Temporal lobe (tissue), 4 donors: ENCODE measurements at places on chromosomes 3 and 15. TPM values are rescaled to one million over a fixed set of nuclear protein-coding genes. Genes with fewer than 3 reads are reported as not detected.

The ADPGK gene
- total RNA-seq: 23.8 TPM

The ZKSCAN7 gene
- 21.9 TPM for total RNA-seq

The TASOR gene
- total RNA-seq: 124 TPM

The ANKUB1 gene
- total RNA-seq: 0.25 TPM

The ADAMTSL3 gene
- 16.2 TPM for total RNA-seq

The EOMES gene
- total RNA-seq: 7.1 TPM

The TSEN2 gene
- total RNA-seq: 22.4 TPM

The WDR93 gene
- 0.25 TPM for total RNA-seq

The C2CD4B gene
- total RNA-seq: 1.2 TPM

The MST1R gene
- total RNA-seq: 0.49 TPM

The CHL1 gene
- total RNA-seq: 896 TPM

The SNTN gene
- total RNA-seq: not detected

The DAZL gene
- total RNA-seq: not detected

The RAB8B gene
- total RNA-seq: 74.3 TPM

The PROS1 gene
- total RNA-seq: 7.6 TPM

The CCR5 gene
- not detected for total RNA-seq

The DOCK3 gene
- 49.9 TPM for total RNA-seq

The CILP gene
- 0.25 TPM for total RNA-seq

The REC114 gene
- not detected for total RNA-seq

The IL5RA gene
- total RNA-seq: 0.49 TPM

The SPSB4 gene
- total RNA-seq: 7.6 TPM

The BCHE gene
- 14.0 TPM for total RNA-seq

The TMC3 gene
- 0.25 TPM for total RNA-seq

The EAF1 gene
- total RNA-seq: 27.8 TPM

The CSPG5 gene
- 111 TPM for total RNA-seq
